ENCODE measurements at places on chromosomes 7 and 10. TPM values are rescaled to one million over a fixed set of nuclear protein-coding genes. Genes with fewer than 3 reads are reported as not detected.

DNA sequence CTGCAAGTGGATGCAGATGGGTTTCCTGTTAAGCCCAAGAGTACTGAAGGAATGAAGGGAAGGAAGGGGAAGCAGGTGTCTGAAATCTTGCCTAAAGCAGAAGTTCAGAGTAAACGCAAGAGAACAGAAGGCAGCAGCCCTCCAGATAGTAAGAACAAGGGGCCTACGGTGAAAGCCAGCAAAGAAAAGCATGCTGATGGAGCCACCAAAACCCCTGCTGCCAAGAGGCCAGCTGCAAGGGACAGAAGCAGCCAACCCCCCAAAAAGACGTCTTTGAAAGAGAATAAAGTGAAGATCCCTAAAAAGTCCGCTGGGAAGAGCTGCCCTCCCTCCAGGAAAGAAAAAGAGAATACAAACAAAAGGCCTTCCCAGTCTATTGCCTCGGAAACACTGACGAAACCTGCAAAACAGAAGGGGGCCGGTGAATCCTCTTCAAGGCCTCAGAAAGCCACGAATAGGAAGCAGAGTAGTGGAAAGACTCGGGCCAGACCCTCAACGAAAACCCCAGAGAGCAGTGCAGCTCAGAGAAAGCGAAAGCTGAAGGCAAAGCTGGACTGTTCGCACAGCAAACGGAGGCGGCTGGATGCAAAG lies 152.5 kb downstream of the LCOR start:
- no peak for DNase-seq

GRCh38 chr7:56538541-56539429 lies 422.6 kb upstream of the NUPR2 start:
- no peak for DNase-seq

DNA sequence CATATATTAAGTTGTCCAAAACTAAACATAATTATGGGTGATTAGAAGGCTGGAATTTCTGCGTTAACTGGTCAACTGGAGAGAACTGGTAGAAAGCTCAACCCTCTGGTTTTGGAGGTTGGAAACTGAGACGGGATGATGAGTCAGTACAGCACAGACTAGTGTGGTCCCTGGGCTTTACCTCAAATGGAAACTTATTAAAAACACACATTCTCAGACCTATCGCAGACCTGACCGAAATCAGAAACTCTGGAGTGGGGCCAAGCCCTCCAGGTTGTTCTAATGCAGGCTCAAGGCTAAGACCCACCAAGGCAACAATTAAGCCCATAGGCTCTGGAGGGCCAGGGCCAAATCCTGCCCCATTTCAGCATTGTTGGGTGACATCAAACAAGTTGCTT lies 136.9 kb downstream of the KCNMA1 start:
- DNase-seq, result no peak

DNA sequence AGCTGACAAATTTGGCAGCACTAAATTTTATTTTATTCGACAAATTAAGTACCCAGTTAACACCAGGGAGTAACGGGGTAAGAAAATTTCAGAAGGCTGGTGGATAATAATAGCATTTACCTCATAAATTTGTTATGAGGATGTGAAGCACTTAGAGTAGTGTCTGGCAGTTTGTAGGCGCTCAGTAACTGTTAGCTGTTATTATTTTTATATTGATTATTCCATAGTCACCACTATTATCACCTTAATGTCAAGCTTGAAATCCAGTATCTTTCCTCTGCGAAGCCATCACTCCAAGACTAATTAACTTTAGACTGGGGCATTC lies 563 bp upstream of the COA1 start:
- no peak for DNase-seq

DNA sequence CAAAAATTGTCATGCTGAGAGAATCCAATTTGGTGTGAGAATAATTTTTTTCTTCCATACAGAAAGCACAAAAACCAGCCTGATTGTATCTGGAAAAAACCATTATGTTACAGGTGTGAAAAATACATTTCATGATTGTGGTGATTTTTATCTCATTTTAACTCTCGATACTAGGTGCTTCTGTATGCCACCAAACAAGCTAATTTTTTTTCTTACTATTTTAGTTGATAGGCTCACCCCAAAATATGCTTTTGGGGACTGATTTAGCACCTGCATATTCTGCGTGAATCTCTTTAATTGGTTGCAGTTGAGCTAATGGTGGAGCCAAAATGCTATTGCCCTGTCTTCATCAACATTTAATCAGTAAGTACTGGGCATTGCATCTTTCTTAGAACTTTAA lies 1.9 kb downstream of the DMTF1 start:
- DNase-seq, result no peak

DNA sequence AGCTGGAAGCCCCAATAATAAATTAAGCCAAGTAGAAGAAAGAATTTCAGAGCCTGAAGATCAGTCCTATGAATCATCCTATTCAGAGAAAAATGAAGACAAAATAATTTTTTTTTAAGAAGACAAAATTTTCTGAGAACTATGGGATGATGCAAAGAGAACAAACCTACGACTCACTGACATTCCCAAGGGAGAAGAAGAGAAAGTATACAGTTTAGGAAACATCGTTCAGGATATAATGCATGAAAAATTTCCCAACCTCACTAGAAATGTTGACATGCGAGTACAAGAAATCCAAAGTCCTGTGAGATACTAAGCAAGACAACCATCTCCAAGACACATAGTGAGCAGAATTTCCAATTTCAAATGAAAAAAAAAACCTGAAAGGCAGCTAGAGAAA lies 150.5 kb downstream of the THSD7A start:
- DNase-seq, result no peak

DNA sequence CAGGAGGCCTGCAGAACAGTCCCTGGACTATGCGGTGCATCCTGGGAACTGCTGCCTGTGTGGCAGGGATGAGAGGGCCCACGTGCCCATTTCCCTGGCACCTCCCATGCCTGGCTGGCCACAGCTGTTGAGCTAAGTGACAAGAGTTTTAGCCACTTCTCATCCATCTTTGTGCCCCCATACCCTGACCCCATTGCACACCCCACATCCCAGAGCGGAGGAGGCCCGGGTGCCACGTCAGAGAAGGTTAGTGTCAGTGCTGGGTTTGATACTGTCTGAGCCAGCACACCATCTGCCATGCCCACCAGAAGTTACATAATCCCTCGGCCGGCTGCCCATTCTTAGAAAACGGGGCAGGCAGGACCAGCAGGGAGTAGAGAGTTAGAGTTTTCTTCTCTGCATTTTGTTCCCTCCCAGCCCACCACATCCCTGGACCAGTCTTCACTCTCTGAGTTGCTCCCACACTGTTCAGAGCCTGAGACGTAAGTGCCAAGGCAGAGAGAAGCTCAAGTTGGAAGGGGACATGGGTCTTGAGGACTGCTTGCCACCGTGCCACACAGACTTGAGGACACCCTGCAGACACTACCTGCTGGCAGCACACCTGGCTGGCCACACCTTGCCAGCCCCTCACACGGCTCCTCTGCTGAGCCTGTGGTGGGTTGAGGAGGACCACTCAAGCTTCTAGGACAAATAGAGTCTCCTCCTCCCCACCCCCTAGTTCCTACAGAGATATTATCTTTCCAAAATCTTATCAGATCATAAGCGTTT lies 13.1 kb downstream of the UNC5B start:
- no peak for DNase-seq

GRCh38 chr10:47038881-47039561 lies 127.8 kb downstream of the PTPN20 start:
- no peak for DNase-seq

DNA sequence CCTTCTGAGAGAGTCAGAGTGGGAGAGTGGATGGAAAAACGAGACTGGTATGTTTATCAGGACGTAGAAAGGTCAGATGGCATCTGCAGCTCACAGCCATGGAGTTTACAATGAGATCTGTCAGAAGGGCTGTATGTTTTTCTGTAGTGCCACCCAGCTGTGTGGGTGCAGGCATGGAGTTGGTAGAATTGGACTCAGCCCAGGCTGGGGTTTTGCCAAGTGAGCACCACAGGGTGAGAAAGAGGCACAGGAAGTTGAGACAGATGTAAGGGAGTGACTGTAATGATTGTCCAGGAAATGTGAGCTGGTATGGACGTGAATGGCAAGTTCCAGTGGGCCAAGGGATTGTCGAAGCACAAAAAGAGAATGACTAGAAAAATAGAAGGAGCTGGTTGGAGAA lies 9.1 kb upstream of the ZYX start:
- DNase-seq, result no peak

- peak; percentile 72 for DNase-seq
These were observed 15.6 kb downstream of the ADAM8 start for GRCh38 chr10:133260895-133261725.

LRRC18 gene
- total RNA-seq, result not detected

C10orf62 gene
- not detected for total RNA-seq

GJD4 gene
- total RNA-seq, result not detected
